ENCODE measurements at places on chromosomes 4 and X.

DNA sequence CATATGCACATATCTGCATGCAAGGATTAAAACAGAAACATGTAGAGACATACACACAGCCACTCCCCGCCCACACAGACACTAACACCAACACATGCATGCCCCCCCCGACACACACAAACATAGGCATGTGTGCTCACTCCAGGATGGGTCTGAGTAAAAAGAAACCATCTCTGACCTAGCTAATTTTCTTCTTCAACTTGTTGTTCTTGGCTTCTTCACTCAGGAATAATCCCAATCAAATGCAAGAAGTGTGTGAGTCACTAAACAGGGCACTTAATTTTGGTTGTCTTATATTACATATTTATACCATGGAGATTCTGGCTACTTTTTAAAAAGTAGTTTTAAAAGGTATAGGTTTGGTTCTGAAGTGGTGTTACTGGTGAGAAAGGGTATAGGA lies 28.3 kb downstream of the ENOX2 start:
- DNase-seq: no peak

DNA sequence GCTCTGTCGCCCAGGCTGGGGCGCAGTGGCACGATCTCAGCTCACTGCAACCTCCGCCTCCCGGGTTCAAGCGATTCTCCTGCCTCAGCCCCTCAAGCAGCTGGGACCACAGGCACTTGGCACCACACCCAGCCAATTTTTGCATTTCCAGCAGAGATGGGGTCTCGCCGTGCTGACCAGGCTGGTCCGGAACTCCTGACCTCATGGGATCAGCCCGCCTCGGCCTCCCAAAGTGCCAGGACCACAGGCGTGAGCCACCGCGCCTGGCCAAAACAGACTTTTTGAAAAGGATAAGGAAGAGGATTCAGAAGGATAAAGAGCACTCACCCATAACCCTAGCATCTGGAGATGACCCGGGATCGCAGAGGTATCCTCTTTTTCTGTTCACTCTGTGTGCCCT lies 224.5 kb upstream of the AGTR2 start:
- DNase-seq: no peak

GRCh38 chrX:153410373-153410772 lies 899 bp upstream of the ZFP92 start:
- no peak for DNase-seq

DNA sequence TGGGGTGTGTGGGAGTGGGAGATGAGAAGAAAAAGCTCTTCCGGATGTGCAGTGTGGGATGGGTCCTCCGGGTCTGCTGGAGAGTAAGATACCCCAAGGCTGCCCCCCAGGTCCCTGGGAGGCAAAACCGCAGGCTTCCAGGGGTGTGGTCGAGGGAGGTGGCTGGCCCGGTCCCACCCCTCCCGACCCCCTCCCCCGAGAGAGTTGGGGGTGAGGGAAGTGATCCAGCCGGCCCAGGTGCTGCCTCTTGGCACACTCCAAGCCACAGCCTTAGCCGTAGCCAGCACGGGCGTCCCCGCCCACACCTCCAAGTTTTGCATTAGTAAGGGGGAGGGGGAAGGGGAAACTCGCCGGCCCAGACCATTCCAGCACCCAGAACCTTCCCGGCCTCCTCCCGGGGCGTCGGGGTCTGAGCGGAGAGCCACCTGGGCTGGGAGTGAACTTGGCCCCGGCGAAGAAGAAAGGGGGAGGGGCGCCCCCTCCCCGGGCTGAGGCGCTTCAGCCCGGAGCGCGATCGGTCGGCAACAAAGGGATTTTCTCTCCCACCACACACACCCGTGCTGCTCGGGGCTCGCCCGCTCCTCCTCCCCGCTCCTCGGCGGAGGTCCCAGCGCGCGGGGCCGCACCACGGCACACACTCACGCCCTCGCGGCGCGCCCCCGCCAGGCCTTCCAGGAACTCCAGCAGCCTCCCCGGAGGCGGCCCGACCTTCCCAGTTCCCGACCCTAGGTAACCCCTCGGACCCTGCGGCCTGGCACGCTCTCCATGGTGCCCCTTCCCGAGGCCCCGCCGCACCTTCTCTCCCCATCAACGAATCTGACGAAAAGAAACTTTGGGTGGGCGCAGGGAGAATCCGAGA lies 14.4 kb downstream of the BCOR start:
- no peak for DNase-seq

DNA sequence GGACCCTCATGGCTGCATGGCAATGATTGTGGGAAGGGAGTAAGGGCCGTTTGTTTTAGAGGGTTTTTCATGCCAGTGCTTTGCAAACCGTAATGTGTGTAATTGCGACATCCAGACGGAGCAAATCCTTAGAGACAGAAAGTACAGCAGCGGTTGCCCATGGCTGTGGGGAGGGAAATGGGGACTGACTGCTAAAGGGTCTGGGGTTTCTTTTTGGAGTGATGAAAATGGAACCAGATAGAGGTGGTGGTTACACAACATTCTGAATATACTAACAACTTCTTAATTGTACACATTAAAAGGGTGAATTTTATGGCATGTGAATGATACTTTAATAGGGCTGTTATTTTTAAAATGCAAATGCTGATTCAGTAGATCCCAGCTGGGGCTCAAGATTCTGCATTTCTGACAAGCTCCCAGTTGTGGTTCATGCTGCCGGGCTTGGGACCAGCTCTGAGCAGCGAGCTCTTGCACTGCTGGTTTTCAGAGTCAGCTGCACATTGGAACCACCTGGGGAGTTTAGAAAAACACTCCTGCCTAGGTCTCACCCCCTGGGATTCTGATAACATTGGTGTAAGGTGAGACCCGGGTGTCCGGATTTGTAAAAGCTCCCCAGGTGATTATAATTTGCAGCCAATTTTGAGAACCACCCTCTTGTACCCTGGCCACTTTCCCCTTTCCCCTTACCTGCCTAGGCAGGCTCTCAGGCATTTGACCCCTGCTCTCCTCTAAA lies 47.7 kb downstream of the PRPS1 start:
- no peak for DNase-seq

- DNase-seq: no peak
Observed at GRCh38 chr4:66636349-66636748, 909.0 kb downstream of the CENPC start.

- DNase-seq: no peak
Observed at GRCh38 chrX:67604979-67605703, 61.3 kb downstream of the AR start.

- DNase-seq: no peak
Observed at GRCh38 chr4:36904823-36905222, 339.7 kb upstream of the NWD2 start.

- DNase-seq: no peak
Observed at GRCh38 chr4:145774473-145774872, 94.5 kb downstream of the C4orf51 start.

GRCh38 chr4:118761397-118762016 lies 74.4 kb downstream of the SEC24D start:
- DNase-seq: no peak

GRCh38 chrX:113390531-113390930 lies 549.9 kb upstream of the AMOT start:
- DNase-seq: no peak

DNA sequence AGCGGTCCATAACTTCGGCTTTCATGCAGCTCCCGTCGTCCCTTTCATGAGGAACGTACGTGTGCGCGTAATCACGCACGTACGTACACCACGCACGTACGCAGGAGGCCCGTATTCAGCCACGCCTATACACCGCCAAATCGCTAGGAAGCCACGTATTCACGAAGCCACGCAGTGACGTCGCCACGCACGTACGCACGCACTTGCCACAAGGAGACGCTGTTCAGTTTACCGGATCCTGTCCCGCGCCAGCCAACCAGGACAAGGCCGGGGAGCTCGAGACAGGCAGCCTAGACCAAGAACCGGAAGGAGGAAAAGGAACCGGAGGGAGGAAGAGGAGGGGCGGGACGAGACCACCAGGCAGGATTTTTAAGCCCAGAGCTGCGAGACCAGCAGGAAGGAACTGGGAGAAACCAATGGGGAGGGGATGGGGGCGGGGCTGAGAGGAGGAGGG lies at the start of gene EOLA2:
Gene EOLA2 (minus strand): TSS at position 65 of the 454 bp plus-strand sequence. CDS start 4,617 bp downstream, outside the sequence.
- peak; percentile 90 for DNase-seq

GRCh38 chr4:130600706-130601105 lies 1504.8 kb downstream of the C4orf33 start:
- no peak for DNase-seq

DNA sequence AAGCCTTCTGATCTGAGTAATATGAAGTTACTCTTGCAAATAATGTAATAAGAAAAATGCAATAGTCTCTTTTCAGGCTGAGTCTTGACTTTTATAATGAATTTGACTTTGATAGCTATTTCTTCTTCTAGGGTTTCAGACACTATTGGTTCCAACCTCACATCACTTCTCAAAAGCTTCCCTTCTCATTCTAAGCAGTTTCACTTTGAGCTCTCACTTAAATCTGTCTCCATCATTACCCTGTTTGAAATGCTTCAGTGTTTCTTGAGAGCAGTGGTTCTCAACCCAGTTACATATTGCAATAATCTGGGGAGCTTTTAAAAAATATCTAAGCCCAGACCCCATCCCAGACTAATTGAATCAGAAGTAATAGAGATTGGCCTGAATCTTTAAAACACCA lies 40.5 kb upstream of the BMP2K start:
- DNase-seq: no peak

DNA sequence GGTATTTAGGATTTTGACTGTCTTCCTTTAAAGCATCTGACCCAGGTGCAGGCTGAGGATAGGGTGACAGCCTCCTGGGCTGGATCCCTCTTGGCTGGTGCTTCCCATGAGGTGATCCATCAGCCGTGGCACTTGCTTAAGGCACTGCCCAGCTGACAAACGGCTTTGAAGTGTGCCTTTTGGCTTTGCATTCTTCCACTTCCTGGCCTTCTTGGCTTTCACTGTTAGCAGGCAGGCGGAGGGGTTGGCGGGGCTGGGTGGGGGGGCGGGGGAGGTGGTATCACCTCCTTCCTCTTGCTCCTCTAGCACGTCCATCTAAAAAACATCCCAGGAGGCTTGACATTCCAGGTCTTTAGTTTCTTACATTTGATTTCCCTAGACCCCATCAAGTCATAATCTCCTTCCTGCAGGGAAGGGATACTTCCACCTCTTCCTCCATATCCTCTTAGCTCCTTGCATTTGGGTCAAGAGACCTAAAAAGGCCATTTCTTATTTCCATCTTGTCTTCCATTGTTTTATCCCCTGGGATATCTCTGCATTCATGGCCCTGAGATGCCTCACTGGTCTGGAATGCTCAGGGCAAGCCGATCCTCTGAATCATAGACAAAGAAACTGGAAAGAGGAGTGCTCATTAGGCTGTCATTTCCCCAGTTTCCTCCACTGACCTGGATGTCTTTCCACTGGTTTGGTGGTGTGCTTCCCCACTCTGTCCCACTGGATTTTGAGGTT lies 11.3 kb upstream of the APLN start:
- no peak for DNase-seq

GRCh38 chr4:76003035-76003434 lies 4.3 kb downstream of the CXCL9 start:
- DNase-seq: no peak

- DNase-seq: no peak
Observed at GRCh38 chrX:150770623-150771022, 77.4 kb downstream of the MTMR1 start.

- no peak for DNase-seq
Observed at GRCh38 chrX:100479329-100479728, 69.3 kb upstream of the PCDH19 start.

- DNase-seq: no peak
Observed at GRCh38 chr4:26459756-26460530, 30.3 kb downstream of the CCKAR start.

DNA sequence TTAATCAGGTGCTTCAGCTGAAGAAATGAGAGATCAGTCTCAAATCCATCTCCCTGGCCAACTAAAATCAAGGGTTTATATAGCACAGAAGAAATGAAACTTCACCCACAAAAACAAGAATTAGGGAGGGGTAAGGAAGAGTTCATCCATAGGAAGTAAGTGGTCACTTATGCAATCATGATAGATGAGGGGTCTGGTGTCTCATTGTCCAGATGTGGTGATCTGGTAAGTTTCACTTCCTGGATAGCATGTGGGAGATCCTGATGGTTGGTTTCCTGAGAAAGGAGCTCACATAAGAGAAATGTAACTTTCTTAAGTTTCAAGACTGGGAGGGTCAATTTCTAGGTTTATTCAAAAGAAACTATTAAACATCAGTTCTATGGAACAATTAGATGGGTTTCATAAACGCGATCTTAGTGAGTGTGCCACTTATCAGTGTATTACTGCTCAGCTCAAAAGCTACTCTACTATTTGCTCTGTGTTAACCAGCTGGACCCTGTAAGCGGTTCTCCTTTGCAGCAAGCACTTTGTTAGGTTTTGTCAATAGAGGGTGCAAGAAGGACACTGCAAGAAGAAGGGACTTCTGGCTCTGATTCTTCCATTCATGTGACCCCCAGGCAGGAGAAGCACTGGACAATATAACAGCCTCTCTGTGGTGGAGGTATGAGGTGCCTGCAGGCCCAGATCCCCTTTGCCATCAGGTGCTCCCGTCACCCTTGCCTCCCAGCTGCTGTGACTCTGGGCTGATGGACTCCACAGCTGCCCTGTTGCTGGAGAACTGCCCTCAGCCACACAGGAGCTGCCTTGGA lies 35.4 kb upstream of the HPSE start:
- DNase-seq: no peak

DNA sequence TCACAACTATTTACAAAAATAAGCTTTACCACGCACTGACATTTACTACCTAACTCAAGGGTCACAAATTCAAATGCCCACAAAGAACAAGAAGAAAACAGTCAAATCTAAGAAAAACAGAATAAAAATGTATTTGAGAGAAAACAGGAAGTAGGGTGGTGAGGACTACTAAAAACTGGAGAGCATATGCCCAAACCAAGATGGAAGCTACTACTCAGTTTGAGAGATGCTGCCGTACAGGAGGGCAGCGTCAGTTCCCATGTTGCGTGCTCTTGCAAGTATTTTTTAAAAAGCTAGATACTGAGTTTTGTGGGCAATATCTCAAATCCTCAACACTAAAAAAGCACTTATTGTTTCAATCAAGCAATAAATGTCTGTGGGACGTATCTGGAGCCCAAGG lies 16.2 kb downstream of the HNRNPD start:
- DNase-seq: no peak

DNA sequence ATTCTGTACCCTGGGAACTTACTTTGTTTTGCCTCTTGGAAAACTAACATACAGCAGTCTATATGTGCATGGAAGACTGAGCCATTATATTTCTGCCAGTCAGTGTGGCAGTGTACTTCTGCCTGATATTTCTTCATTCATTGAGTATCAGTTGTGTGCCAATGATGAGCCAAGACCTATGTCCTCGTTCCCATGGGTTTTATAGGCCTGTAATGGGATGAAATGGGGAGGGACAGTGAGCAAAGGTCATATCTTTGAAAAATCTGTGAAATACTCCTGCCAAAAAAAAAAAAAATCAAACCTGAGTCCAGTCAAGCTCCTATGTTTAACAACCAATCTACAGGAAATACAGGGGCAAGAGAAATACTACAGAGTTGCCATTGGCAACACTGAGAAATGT lies 9.1 kb downstream of the NSD2 start:
- no peak for DNase-seq

DNA sequence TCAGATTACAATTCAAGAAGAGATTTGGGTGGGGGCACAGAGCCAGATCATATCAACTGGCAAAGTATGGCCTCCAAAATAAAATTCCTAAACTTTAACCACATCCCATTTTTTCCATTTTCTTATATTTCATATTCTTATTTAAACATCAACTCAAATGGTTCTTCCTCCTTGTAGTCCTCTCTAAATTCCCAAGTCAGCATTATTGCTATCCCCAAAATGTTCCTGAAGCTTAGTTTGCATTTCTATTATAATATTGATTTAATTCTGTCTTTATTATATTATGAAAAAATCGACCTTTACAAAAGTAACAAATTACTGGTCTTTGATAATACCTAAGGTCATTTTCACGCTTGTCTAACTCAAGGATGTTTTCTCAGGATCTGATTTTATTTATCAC lies 67.5 kb downstream of the NPY1R start:
- DNase-seq: no peak
